ENCODE measurements at places on chromosomes 5 and 9. TPM values are rescaled to one million over a fixed set of nuclear protein-coding genes. Genes with fewer than 3 reads are reported as not detected.

The PCDHB14 gene
- total RNA-seq: 5.1 TPM

The DRD1 gene
- total RNA-seq: not detected

The CORO2A gene
- 0.39 TPM for total RNA-seq

- H3K27ac ChIP-seq: peak overlapping the region; percentile 94
- H3K4me1 ChIP-seq: no peaks in the 10 kb centered on the region
- H3K27me3 ChIP-seq: no peaks in the 10 kb centered on the region
- H3K4me3 ChIP-seq: no peak overlapping the region
- peak; percentile 79 for DNase-seq
- H3K36me3 ChIP-seq: peaks cover 7% of the 10 kb centered on the region
Observed at GRCh38 chr5:72451741-72452505, 55.3 kb downstream of the ZNF366 start.

DNA sequence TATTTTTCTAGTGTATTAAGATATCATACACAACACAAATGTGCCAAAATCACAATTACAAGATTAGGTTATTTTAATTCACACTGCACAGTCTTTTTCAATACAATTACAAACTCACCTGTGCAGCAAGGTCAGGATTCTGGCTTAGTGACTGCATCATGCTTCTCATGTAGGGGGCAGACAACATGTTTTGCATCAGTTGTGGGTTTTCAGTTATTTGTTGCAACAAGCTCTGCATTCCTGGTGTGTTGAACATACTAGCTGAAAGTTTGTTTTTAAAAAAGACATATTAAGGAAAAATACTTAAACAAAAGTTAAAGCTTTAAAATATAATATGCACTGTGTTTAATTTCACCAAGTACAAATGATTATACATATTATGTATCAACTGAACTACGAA, 38.7 kb downstream of the UBQLN1 start:
- H3K4me1 ChIP-seq: no peaks in the 10 kb centered on the region
- H3K27me3 ChIP-seq: no peaks in the 10 kb centered on the region
- no peak overlapping the region for H3K4me3 ChIP-seq

- no peaks in the 10 kb centered on the region for H3K27me3 ChIP-seq
- no peaks in the 10 kb centered on the region for H3K4me1 ChIP-seq
- peak overlapping the region; percentile 38 for H3K27ac ChIP-seq
- no peaks in the 10 kb centered on the region for H3K36me3 ChIP-seq
Observed at GRCh38 chr5:172556971-172557461, 84.0 kb upstream of the NEURL1B start.

- H3K27ac ChIP-seq: no peak overlapping the region
- no peaks in the 10 kb centered on the region for H3K4me1 ChIP-seq
- no peak for DNase-seq
Observed at GRCh38 chr5:37506722-37507121, 127.6 kb downstream of the WDR70 start.

Measured in right atrium auricular region (tissue), 2 donors.